ENCODE measurements at places on chromosomes 12 and 14.
A peak's percentile ranks its signal among the peaks of the same experiment; 100 is the strongest.

DNA sequence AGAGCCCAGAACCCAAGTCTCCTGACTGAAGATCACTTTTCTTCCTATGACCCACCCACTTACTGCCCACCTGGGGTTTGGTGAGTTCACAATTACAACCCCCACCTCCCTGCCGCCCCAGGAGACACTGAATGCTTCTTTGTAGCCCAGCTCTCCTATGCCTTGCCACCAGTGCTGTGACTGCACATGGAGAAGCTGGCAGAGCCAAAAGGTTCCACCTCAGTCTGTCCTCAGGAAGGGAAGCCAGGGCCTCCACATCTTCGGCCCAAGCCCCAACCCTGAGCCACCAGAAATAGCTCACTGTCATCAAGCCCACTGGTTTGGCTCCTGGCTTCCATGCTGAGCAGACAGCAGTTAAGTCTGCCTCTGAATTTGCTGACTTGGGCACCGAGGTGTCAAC lies 25.6 kb downstream of the OTUB2 start:
- DNase-seq: no peak

- no peak for DNase-seq
Measured at GRCh38 chr14:71651228-71651627, 281.0 kb upstream of the RGS6 start.

GRCh38 chr12:116332705-116333380 lies 55.4 kb upstream of the MED13L start:
- peak; percentile 59 for DNase-seq

DNA sequence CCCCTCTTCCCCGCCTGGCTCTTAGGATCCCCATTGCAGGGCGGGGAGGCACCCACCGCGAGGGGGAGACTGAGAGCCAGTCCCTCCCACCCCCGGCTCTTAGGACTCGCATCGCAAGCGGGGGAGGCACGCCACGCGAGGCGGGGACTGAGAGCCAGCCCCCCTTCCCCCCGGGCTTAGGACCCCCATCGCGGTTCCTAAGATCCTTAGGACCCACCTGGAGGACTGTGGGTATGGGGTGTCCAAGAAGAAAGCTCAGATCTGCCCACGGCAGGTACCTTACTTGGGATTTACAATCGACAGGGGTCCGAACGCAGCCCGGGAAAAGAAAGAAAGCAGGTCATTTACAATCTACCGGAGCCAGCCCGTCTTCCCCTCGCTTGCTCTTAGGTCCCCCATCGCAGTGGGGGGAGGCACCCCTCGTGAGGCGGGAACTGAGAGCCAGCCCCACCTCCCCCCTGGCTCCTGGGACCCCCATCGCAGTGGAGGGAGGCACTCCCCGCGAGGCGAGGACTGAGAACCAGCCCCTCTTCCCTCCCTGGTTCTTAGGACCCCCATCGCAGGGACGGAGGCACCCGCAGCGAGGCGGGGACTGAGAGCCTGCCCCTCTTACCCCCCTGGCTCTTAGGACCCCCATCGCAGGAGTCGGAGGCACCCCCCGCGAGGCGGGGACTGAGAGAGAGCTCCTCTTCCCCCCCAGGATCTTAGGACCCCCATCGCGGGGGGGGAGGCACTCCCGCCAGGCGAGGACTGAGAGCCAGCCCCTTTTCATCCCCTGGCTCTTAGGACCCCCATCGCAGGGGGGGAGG lies 43.7 kb downstream of the DDX11 start:
- peak; percentile 32 for DNase-seq

- no peak for DNase-seq
Measured at GRCh38 chr12:88575361-88575970, 4.8 kb downstream of the KITLG start.

DNA sequence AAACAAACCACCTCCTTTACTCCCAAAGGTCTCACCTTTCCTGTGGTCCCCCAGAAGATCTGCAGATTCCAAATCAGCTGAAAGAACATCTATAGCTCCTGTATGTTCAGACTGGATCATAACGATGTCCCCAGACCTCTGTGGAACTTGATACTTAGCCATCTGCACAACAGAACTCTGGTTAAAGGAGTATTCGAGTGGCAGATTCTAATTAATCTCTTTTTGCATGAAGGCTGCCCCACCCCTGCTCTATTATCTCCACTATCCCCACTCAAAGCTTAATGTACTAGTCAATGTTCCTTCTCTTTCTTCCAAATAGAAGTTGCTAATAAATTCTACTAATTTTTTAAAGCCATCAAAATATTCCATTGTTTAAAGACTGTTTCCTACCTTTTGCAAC lies 22.8 kb downstream of the GSTZ1 start:
- DNase-seq: peak; percentile 37

GRCh38 chr14:102050625-102051024 lies 36.2 kb downstream of the HSP90AA1 start:
- DNase-seq: no peak

DNA sequence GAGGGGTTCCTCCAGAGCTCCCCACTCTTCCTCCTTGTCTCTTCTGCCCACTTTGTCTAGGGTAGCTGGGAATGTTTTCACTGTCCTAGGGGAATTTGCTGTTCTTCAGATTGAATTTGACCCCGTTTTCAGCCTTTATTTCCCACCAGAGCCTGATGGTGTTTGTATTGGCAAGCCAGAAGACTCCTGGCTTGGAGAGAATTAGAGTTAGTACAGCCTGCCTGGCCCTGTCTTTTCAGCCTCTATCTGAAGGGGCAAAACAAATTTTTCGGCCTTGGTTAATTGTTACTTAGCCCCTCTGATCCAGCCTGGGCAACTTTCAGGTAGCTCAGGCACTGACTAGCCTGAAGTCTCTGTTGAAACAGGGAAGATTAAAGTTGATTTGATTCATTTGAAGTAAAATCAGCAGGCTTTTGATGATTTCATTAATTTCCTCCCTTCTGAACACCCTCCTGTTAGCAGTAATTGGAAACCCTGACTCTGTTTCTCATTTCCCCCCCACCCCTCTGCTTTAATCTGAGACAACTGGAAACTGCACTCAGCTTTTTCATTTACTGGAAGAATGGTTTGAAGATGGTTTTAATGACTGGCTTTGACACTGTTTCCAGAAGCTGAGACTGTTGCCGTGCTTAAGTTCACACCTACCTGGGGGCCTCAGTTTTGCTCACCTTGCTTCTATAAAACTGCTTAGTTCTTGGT lies 63.3 kb downstream of the SUSD6 start:
- DNase-seq: no peak

GRCh38 chr12:61452076-61452475 lies 808.1 kb upstream of the USP15 start:
- DNase-seq: no peak

DNA sequence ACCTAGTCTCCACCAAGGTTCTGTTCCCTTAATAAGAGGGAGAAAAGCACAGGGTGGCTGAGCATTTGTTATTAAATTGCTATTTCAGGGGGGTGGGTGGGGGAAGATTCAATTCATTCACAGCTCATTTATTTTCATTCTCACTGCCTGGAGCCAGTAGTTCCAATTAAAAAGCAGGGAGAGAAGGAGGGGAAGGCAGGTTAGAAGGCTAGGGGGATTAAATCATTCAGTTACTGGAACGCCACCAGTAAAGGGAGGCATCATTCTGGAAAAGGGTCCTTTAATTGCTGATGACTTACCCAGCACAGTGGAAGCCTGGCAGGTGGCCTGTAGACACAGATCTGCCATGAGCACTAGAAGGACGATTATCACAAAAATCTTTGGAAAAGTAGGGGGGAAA lies 47.4 kb downstream of the NIN start:
- DNase-seq: no peak

- DNase-seq: no peak
Measured at GRCh38 chr14:104309657-104310369, 171.4 kb downstream of the KIF26A start.

- no peak for DNase-seq
Measured at GRCh38 chr14:90943367-90943766, 117.1 kb downstream of the RPS6KA5 start.

DNA sequence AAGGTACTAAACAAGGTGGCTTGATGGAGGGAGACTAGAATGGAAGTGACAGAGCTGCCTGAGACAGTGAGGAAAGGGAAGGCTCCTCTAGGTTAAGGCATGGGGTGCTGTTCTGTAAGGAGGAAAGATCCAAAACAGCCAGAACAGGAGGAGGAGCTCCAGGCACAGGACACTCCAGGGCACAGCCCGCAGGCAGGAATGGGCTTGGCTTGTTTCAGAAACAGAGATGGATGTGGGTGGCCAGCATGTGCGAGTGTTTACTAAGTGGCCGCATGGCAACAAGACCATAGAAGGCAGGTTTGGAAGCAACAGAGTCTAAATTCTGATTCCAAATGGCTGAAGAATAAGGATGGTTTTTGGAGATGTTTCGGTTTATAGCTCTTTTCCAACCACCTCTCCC lies 889.1 kb downstream of the AACS start:
- no peak for DNase-seq

DNA sequence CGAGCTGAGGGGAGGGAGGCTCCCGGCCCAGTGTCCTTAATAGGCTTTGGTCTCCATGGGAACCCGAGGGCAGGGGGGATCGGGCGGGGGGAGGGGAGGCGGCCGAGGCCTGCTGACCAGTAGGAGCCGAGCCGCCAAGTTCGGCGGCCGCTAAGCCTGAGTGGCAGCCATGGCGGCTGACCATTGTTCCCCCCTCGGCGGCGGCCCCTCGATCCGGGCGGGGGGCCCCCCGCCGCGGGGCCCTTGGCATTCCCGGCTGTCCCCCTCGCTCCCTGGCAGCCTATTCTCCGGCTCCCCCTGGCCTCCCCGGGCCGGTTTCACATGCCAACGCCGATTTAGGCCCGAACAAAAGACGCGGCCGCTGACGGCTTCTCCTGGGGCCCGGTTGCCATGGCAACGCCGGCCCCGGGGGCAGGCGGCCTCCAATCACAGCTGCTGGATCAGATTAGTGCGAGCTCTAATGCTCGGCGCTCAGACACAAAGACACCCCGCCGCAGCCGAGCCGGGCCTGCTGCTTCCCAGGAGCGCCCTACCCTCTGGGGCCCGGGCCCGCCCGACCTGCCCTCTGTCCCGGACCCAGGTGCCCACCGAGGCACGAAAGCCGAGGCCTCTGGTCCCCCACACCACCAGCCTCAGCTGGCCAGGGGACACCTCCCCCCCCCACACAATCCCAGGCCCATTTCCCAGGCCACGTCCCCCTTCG lies 7.3 kb downstream of the MSI1 start:
- DNase-seq: peak; percentile 90

DNA sequence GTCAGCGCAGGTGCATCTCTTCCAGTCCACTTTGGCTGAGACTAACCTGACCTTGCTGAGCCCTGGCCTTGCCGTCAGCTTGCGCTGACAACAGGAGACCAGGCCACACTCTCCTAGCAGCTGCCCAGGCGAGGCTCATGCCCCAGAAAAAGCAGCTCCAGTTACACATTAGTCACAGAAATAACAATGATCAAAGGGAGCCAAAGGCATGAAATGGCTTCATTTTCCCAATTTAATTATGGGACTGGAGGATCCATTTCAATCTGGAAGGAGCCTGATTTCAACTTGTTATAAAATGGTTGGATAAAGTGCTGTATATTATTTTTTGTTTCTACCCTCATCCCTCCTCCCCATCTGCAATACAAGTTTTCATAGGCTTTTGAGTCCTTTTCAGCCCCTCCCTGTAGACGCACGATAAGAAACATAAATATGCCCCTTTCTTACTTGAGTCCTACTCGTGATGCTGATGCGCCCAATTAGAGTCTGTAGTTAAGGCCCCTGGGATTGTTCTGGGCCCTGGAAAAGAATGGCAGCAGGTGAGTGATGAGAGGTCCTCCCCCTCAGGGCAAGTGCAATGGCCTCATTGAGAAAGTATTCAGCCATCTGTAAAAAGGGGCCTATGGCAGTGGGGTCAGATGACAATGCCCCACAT lies 376.0 kb downstream of the C12orf75 start:
- DNase-seq: peak; percentile 98

DNA sequence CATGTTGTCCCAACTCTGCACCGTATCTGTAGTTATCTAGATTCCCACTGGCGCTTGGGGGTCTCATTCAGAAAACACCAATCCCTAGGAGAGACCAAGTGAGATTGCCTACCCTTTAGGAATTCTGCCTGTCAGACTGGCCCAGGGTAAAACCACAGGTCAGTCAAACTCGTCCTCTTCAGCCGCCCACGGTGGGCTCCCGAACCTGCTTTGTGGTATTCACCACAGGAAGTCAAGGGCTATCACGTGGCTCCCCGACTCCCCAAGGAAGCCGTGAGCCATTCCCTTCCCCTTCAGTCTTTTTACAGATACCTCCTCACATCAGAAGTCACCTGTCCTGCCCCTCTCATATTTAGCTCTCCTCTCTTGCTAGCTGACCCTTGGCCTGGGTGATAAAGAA lies 159.9 kb downstream of the EGLN3 start:
- no peak for DNase-seq

- DNase-seq: no peak
Measured at GRCh38 chr14:94747739-94748138, 22.2 kb downstream of the GSC start.

GRCh38 chr14:74509587-74510222 lies 16.1 kb downstream of the ISCA2 start:
- no peak for DNase-seq

- DNase-seq: no peak
Measured at GRCh38 chr12:81998761-81999378, 239.7 kb upstream of the PPFIA2 start.

- no peak for DNase-seq
Measured at GRCh38 chr14:22226381-22226780, 362.6 kb downstream of the DAD1 start.

- DNase-seq: no peak
Measured at GRCh38 chr14:105053421-105053820, 11.8 kb downstream of the GPR132 start.

GRCh38 chr12:27142101-27142721 lies 59.8 kb upstream of the C12orf71 start:
- peak; percentile 19 for DNase-seq

Data from DMS79 (cell line).